ENCODE measurements at places on chromosomes 7 and 10.

GRCh38 chr10:16536155-16536554, 14.5 kb upstream of the C1QL3 start:
- DNase-seq, result no peak

DNA sequence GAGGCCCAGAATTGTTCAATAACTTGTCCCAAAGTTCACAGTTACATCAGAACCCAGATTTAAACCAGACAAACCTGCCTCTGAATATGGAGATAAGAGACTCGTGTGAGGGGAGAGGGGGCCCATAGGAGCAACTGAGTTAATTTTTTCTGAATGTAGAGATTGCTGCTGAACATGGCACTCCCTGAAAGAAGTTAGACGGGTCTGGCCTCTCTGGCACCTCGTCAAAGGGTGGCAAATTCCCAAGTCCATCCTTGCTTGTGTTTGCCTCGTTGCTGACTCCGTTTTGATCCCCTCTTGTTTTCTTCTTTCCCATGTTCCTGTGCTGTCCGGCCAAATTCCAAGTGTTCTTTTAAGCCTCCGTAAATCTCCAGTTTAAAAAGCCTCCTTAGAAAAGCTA, 35.2 kb upstream of the YAE1 start:
- DNase-seq, result no peak

- peak; percentile 71 for DNase-seq
Observed at GRCh38 chr10:19815731-19816410, 361 bp upstream of the PLXDC2 start.

DNA sequence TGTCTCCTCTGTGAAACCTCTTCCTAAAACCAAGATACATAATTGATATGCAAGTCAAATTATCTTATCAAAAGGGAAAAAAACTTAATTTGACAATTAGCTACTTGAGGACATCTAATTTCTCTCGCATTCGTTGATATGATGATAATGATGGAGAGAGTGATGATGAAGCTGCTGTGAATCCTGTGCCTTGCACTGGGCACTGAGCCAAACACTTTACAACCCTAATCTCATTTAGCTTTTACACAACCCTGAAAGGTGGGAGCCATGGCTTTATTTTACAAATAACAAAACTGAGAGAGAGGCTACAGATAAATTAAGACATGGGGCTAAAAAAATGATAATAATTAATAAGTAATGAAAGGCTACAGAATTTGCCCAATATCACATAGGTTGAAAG, 176.0 kb downstream of the NOC3L start:
- DNase-seq, result no peak

DNA sequence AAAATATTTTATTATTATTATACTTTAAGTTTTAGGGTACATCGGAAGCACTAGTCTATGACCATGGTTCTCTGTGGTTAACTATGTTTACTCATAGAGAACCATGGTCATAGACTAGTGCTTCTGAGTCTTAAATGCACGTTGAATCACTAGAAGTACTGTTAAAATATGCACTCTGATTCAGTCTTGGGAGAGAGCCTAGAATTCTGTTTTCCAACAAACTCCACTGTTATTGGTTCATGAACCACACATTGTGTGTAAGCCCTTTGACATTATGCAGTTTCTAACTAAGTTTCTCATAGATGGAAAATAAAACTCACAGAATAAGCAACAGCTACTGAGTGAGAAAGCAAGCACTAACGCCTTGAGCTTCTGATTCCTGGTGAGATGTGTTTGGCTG, 1120.6 kb downstream of the SORCS1 start:
- DNase-seq, result peak; percentile 80

- DNase-seq, result peak; percentile 14
Observed at GRCh38 chr7:133540096-133540860, 287.4 kb downstream of the EXOC4 start.

Data from fibroblast of villous mesenchyme (primary cell).